ENCODE measurements at places on chromosomes 3 and 15.

DNA sequence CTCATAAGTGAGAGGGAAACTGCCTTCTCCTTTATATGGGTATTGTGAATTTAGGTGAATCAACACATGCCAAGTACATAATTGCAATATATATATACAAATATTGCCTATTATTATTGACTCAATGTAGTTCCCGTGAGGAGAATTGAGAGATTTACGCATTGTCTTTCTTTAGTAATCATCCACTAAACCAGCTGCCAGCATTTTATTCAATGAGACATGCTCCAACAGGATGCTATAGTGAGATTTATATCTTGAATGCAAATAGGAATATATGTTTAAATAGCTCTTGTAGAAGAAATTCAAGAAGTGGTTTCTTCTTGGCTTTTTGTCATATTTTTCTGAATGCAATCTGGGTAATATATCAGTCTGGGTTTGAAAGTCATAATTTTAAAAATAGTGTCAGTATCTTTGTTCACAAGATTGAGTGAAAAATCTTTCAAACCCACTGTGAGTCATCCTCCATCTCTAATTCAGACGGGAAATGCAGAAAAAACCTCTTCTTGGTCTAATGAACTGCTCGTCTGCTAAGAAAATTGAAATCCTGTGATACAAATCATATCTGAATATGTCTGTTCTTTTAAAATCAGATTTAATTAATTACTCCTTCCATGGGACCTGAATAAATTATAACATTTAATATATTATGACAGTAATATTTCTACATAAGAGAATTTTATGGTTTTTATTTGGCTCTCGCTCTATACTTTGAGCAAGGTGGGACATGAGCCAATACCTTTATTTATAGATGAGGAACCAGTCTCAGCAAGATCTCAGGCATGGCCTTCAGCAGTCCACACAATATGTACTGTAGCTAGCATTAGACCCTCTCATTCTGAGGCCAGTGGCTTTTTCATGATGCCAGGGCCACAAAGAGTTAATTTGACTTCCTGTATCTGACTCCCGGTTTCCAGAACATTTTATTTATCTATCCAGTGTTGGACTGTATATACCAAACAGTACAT, 516.0 kb downstream of the GABRG3 start:
- DNase-seq, result no peak

GRCh38 chr15:85305050-85305449, 75.4 kb upstream of the AKAP13 start:
- DNase-seq, result no peak

- DNase-seq, result peak; percentile 61
Observed at GRCh38 chr3:186630950-186631641, 9.1 kb upstream of the FETUB start.

DNA sequence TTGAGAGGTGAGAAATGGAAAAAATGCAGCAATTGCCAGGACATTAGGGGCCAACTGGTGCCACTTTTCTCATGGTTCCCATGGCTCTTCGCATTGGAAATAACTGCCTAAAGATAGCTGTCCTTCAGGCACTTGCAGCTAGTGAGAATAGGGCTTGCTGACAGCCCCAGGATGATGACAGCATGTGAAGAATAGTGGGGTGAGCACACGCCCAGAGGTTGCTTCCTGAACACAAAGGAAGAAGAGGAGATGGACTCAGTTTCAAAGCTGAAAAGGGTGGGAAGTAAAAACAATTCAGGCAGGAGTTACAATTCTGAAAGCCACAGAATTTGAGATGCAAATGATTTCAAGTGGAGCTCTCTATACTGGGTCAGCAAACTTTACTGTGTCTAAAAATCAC, 45.6 kb downstream of the TNFAIP8L3 start:
- no peak for DNase-seq

- DNase-seq, result no peak
Observed at GRCh38 chr15:59300618-59301139, 72.0 kb downstream of the MYO1E start.

- no peak for DNase-seq
Observed at GRCh38 chr3:40780291-40780924, 255.6 kb downstream of the ZNF621 start.
